Daoy (cell line): ENCODE measurements at places on chromosomes 3 and 15. TPM values are rescaled to one million over a fixed set of nuclear protein-coding genes. Genes with fewer than 3 reads are reported as not detected.

The STX19 gene
- not detected in 2 replicates for total RNA-seq

The ST8SIA2 gene
- total RNA-seq = 2.9 and 6.4 TPM in 2 replicates

The CLDN16 gene
- total RNA-seq = 0.21 and 0.74 TPM in 2 replicates

The ITGA11 gene
- total RNA-seq = 6.4 and 11.4 TPM in 2 replicates

The SEMA3G gene
- total RNA-seq = 0.34 TPM in 1 of 2 replicates, not detected in the other

The RTP1 gene
- not detected in 2 replicates for total RNA-seq

The FBXO40 gene
- total RNA-seq = not detected in 2 replicates

The AHSG gene
- total RNA-seq = not detected in 2 replicates

The SH3GL3 gene
- 0.21 and 1.4 TPM in 2 replicates for total RNA-seq

The PRSS50 gene
- not detected in 2 replicates for total RNA-seq

GRCh38 chr15:49370782-49371181 lies 52.3 kb upstream of the FGF7 start:
- no peak for DNase-seq

GRCh38 chr15:99475754-99476412 lies 89.9 kb upstream of the MEF2A start:
- DNase-seq = no peak

GRCh38 chr15:86620157-86620556 lies 540.5 kb downstream of the AGBL1 start:
- no peak for DNase-seq

- no peak for DNase-seq
Observed at GRCh38 chr3:81466201-81466560, 295.3 kb downstream of the GBE1 start.

GRCh38 chr3:72444656-72445223 lies 403.5 kb downstream of the SHQ1 start:
- no peak for DNase-seq

- no peak for DNase-seq
Observed at GRCh38 chr3:159923956-159924355, 64.7 kb upstream of the IL12A start.

DNA sequence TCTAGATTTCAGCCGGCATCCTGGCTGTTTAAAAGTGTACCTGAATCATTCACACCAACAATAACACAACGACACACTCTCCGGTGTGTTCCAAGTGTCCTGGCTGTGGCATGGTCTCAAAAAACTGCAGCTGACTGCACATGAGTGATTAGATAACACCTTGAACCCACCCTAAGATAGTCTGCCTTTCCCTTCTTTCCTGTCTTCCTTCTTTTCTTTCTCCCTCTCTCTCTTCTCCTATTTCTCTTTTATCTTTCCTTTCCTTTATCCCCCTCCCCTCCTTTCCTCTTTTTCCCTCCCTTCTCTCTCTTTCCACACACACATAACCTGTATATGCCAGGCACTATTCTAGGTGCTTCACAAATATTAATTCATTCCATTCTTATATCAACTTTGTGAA lies 1.2 kb upstream of the FAH start:
- no peak for DNase-seq

DNA sequence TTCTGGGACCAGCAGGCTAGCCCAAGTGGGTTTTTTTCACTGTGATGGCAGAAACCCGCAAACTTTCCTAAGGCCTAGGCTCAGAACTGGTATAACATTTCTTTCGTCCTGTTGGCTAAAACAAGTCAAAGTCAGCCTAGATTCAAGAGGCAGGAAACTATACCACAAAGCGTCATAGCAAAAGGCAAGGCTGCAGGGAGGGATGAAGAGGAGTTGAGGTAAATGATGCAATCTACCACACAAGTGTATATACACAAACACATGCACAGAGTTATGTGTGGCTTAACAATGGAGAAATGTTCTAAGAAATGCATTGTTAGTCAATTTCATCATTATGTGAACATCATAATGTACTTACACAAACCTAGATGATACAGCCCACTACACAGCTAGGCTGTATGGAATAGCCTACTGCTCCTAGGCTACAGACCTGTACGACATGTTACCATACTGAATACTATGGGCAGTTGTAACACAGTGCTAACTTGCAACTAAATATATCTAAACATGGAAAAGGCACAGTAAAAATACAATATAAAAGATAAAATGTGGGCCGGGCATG lies 225.6 kb downstream of the TBL1XR1 start:
- no peak for DNase-seq

DNA sequence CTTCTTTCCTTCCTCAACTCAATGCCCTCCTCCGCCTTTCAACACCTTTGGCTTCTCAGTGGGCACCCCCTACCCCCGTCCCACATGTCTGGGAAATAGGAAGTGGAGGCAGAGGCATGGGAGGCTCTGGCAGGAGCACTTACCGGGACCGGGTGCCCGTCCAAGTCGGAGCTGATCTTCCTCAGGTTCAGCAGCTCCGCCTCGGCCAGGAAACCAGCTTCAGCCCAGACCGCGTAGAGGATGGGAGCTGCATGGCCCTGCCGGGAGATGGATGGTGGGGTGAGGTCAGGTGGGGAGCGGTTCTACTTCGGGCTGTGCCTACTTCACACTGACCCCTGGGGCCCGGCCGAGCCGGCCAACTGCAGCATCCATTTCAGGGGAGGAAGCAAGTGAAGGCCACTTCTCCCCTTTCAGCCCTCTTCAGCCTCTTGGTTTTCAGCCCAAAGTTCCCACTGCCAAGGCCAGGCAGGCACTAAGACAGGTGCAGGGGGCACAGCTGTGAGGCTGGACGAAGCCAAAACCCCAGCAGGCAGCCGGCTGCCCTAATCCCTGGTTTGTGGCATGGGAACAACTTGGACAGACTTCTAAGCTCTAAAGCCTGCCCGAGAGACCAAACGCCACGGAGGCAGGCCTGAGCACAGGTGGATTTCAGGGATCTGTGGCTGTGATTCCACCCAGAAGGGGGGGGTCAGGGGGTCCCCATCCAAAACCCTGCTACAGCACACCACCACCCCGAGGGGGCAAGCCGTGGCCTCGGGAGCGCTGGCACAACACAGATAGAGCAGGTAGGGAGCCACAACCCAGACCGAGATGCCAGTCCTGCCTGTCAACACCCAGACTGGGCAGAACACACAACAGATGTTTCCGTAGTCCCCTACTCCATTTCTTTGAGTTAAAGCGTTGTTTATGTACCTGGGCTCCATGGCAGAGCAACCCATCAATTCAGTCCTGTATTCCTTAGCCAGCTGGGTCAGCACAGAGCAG lies 14.5 kb downstream of the TKT start:
- DNase-seq = no peak

DNA sequence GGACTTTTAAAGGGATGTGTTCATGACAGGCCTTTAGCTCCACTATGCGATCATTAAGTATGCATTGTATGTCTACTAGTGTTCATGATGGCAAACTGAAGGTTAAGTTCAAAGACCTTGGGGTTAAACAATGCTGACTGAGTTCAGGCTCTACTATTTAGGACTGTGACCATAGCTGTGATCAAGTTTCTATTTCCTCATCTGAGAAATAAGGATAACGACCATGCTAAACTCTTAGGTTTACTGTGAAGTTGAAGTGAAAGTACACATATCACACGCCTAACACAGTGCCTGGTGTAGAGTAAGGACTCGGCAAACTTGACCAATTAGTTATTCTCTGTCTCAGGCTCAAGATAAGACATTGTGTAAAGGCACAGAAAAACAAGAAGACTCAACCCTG lies 243.2 kb downstream of the MBNL1 start:
- DNase-seq = no peak

GRCh38 chr3:30904996-30905395 lies 10.5 kb upstream of the GADL1 start:
- DNase-seq = no peak

GRCh38 chr15:98506711-98507110 lies 141.6 kb upstream of the IGF1R start:
- DNase-seq = no peak

DNA sequence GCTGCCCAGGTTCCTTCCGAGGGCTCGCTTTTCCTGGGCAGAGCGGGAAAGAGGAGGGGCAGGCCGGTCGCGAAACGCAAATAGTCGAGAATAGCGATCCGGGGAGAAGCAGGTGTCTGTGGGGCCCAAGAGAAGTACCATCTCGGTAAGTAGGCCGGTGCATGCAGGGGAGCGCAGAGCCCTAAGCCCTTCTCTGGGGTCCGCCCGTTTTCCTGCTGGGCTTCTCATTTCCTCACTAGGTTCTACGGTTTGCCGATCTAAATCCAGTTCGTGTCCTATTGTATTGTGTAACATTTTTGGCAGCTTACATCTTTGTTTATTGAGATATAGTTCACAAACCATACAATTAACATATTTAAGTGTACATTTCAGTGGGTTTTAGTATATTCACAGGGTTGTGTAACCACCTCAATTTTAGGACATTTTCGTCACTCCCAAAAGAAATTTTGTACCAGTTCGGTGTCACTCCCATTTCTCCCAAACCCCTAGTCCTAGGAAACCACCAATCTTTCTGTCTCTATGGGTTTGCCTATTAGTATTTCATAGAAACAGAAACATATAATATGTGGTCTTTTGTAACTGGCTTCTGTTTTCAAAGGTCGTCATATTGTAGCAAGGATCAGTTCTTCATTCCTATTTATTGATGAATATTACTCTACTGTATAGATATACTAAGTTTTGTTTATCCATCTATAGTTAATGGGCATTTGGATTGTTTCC lies 6.8 kb upstream of the TRIM69 start:
- DNase-seq = peak; percentile 41

GRCh38 chr3:184383033-184383740 lies 3.3 kb downstream of the CHRD start:
- no peak for DNase-seq

DNA sequence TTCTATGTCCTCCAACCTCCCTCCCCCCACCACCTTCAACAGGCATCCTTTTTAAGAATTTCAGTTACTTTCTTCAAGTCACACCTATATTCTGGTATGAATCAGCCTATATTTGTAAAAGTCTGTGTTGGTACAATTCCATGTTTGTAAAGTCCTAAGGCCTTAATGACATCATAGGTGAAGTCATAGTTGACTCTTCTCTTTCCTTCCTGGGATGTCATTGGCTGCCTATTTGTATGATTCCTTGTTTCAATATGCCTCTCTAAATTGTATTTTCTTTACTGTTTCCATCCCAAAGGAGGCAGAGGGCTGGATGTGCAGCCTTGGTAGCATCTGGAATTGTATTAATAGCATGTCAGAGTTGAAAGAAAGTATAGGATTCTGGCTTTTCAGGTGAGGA lies 56.5 kb downstream of the ADAMTSL3 start:
- DNase-seq = no peak

GRCh38 chr3:37198996-37199395 lies 24.6 kb upstream of the LRRFIP2 start:
- DNase-seq = peak; percentile 42

GRCh38 chr15:27642981-27643380 lies 456.1 kb downstream of the OCA2 start:
- DNase-seq = no peak

GRCh38 chr15:36415643-36416042 lies 163.8 kb upstream of the CDIN1 start:
- peak; percentile 67 for DNase-seq

- peak; percentile 76 for DNase-seq
Observed at GRCh38 chr15:70234256-70234905, 136.7 kb upstream of the TLE3 start.

GRCh38 chr15:91291673-91292072 lies 191.6 kb downstream of the SV2B start:
- DNase-seq = peak; percentile 31

GRCh38 chr3:123508178-123508577 lies 59.3 kb upstream of the ADCY5 start:
- DNase-seq = no peak

DNA sequence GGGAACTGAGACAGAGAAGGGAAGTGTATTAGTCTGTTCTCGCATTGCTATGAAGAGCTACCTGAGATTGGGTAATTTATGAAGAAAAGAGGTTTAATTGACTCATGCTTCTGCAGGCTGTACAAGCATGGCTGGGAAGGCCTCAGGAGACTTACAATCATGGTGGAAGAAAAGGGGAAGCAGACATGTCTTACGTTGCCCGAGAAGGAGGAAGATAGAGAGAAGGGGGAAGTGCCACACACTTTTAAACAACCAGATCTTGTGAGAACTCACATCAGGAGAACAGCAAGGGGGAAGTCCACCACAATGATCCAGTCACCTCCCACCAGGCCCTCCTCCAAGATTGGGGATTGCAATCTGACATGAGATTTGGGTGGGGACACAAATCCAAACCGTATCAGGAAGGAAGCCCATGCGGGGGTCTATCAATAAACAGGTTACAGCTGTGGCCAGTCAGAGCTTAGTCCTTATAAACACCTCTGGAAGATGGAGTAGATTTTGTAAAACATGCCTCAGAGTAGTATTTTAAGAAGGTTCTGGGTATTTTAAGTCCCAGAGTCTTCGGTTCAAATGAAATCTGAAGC lies 153.9 kb downstream of the GHSR start:
- no peak for DNase-seq

DNA sequence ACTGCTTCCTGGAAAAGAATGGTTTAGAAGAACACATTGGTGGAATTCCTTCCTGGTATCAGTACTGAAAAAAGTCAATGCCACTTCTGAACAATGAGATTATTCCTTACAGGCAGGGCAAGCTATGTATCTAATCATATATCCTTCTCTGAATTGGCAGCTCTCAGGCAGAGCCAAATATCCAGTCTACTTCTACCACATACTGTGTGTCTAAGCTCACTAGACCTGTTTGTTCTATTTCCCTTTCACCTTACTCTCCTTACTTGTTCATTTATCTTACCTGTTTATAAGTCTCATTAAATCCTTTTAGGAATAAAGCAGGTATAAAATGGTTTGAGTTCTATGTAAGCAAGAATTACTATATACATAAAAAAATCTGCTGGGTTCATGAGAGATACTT lies 8.3 kb downstream of the SETMAR start:
- no peak for DNase-seq

DNA sequence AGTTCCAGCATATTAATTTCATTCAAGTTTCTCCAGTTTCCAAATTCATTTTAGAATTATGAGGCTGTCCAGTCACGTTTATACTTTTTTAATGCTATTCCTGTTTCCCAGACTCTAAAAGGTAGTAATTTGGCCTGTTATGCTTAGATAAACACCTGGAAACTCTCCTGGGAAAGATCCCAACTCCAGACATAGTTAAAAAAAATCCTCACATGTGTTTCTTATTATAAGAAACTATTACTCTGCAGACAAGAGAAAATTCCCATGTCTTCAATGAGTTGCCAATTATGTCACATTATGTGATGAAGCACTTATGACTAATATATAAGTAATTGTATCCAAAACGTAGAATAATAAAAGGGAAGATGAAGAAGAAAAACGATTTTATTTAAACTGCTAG lies 137.1 kb upstream of the TMC3 start:
- no peak for DNase-seq

GRCh38 chr3:156587760-156588069 lies 32.8 kb upstream of the SSR3 start:
- DNase-seq = no peak

DNA sequence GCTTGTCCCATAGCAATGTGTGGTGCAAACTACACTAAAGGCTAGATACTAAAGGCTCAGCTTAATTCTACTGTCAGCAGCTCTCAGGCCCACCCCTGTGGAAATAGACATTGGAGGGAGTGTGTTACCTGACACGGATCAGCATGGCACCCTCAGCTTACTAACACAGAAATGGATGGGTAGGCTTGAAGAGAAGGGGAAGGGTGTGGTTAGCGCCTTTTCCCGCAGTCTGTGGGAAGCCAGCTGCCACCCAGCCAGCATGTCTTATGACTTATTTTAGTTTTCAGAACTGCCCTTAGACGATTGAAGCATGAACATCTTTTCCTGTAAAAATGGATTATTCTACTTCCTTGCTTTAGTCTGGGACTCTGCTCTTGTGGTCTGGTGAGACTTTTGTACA lies 25.8 kb upstream of the ADPGK start:
- DNase-seq = no peak

- no peak for DNase-seq
Observed at GRCh38 chr3:24273491-24273890, 221.2 kb downstream of the THRB start.

- no peak for DNase-seq
Observed at GRCh38 chr3:57151749-57152148, 13.4 kb downstream of the IL17RD start.
